ENCODE measurements at places on chromosomes 7 and 10.

DNA sequence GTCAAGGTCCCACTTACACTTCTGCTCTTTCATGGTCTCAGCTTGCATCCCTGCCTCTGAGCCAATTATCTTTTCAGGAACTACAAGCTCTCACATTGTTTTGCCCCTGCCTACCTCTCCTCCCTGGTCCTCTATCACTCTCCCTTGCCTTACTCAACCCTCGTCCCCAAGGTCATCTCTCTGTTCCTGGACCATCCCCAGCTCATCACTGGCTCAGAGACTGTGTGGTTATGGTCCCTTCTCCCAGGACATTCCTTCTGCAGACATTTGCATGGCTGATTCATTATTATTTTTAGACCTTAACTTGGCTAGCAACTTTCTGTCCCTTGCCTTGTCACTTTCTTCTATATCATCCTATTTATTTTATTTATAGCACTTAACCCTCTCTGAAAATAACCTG lies 17.8 kb upstream of the GPAM start:
- no peak for DNase-seq

GRCh38 chr10:112289373-112290053 lies 6.3 kb downstream of the TECTB start:
- DNase-seq, result no peak

DNA sequence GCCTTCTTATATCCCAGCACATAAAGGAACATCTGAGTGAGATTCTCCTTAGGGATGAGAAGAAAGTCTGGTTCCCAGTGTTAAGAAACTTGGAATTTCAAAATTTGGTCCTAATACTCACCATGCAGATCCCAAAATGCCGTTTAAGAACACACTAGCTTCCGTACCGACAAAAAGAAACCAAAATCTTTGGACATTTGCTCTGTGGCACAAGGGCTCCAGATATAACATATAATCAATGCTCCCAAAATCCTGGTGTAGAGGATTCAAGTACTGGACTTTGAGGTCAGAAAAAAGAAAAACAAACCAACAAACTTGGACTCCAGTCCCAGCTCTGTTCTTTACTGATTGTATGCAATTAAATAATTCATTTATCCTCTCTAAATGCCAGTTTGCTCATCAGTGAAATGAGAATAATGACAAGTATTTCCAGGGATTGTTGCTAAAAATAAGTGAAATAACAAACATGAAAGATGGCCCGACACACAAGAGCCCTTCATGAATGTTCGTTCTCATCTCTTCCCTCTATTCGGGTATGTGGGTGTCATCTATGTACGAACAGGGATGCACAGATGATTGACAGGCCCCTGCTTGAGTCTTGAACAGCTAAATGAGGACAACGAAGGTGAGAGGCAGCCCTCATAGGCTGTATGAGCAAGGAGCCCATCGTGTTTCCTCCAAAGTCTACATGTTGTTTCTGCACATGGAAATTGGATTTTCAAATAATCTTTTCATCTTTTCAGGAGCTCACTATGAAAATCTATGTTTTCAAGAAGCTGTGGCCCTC lies 48.6 kb upstream of the NEBL start:
- no peak for DNase-seq

DNA sequence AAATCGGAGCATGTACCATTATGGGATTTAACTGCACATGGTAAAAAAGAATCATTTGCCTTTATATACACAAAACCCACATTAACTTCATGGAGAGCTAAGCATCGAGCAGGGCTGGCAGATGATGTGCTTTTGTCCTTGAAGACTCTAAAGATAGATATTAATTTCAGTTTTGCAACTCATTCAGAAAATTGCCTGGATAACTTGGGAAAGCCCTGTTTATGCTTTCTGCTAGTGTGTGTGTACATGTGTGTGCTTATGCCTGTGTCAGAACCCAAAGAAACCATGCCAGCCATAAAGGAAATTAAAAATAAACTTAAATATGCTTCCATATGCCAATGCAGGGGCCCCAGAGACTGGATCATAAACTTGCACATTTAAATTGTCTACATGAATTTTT lies 640.0 kb downstream of the PARD3 start:
- no peak for DNase-seq

DNA sequence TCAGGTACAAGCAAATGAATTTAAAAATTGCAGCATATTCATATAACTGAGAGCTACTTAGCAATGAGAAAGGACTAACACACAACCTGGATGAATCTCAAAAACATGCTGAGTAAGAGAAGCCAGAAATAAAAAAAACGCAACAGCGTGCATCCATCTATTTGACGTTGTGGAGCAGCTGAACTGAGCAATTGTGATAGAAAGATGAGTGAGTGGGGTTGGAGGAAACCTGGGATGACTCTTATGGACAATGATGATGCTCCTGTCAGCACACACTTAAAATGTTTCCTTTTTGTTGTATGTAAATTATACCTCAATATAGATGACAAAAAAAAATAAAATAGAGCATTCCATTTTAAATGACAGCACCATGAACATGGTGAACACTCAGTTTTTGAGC lies 36.0 kb upstream of the AKR1E2 start:
- DNase-seq, result no peak

- DNase-seq, result no peak
Observed at GRCh38 chr7:4159154-4159501, 523.0 kb upstream of the FOXK1 start.

DNA sequence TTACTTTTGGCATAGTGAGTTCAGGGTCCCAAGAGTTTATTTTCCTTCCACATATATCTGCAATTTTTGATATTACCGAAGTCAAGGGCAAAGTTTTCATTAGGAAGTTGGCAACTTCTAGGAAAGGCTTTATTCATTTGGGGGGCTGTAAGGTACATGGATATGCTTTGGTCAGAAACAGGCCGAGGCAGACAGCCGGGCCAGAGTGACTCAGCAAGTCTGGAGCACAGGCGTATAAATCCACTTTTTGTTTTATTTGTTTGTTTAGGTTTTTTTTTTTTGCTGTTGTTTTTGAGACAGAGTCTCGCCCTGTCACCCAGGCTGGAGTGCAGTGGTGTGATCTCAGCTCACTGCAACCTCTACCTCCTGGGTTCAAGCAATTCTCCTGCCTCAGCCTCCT lies 3.7 kb downstream of the ZNF680 start:
- DNase-seq, result no peak

DNA sequence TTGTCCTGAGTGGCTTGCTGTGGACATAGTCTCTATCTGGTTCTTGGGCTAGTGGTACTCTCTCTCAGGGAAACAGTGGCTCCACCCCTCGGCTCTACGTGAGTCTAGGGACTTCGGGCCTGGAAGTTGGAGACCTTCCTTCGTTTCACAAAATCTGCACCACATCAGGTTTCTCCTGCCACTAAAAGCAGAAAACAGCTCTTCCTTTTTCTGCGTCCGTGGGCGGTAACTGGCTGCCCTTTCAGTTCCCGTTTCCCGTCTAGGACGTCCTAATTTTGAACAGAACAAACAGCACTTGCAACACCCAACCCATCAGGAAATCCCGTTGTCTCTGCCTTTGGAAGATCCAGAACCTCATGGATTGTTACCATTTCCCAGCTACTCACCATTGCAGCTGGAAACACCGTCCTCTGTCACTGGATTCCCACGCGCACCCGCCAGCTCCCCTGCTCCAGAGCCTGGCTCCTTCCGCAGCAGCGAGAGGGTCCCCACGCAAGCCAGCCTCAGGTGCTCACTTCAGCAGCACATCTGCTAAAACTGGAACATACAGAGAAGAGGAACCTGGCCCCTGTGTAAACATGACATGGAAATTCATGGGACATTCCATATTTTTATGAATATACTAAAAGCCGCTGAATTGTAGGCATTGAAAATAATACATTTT lies 311.4 kb upstream of the AKR1E2 start:
- DNase-seq, result no peak

Measured in NCI-H460 (cell line).